ENCODE measurements at places on chromosomes 3 and 15.

DNA sequence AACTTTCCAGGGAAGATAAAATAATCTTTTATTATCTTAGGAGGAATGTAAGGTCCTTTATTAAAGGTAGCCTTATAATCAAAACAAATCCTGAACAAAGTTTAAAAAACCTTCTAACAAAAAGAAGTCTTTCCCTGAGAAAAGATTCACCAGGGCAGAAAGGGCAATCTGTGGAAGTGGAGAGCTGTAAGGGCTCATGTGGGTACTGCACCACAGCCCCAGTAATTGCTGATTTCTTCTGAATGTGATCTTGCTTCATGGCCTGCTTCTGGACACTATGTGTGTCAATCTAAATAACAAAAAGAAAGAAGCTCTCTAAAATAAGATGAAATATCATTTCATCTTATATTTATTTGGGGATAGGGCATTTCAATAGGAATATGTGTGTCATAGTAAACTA lies 1501.6 kb downstream of the OTOL1 start:
- DNase-seq, result no peak

DNA sequence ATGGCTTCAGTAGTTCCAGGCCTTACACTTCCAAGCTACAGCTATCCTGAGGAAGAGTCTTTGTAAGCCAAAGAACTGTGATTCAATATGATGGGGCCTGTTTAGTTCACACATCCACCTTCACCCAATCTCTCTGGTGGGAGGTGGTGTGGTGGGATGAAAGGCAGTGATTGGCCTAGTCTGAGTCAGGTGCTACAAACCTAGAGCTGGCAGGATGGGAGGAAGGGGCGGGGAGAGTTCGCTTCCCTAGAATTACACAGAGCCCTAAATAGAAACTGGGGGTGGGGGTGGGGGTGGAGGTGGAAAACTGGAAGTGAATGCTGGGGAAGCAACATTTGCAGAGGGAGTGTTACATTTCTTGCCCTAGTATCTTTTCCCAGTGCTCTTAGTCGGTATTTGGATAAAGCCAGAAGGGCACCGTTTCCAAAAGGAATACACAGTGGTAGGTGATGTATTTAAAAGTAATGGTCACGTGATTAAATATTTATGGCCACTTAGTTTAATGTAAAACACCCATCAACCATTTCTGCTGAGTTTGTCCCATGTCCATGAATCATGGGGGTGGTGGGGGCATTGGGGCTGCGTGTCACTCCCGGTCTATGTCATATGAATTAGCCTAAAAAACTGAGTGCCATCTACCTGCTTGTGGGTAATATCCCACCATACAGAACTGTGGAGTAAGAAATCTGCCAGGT lies 247.6 kb upstream of the PROK2 start:
- DNase-seq, result no peak

GRCh38 chr3:94587291-94587690 lies 524.4 kb downstream of the NSUN3 start:
- no peak for DNase-seq

DNA sequence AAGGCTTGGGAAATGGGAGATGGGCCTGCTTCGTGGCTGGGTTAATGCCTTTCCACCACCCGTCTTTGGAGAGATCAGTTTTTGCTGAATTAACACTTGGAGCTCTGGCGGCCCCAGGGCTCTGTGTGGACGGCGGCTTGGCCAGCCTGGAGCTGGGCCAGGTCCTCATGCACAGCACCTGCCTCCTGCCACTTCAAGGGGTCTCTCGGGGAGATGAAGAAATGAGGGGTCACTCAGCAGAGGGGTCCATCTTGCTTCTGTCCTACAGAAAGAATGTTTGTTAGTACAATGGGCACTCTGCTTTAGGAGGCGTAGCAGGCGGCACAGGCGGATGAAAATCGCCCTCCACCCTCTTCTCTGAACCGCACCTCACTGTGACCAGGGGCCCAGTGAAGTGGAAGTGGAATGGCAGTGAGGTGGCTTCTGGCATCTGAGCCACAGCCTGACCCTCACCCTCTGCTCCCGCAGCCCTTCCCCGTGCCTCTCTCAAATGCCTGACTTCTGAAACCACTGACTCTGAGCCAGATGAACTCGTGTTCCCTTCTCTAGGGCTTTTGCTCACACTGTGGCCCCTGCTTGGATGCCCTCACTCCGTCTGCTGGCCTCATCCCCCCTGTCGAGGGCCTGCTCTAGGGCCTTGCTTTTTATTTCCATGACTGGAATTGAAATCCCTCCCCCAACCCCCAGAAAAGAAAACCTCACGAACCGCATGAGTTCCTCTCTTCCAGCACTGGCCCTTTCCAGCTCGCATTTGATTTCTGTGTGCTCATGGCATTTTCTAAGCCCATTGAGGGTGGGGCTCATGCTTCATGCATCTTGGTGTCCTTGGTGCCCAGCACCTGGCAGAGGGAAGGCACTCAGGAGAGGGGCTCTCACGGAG lies 42.2 kb downstream of the CHDH start:
- no peak for DNase-seq

- DNase-seq, result no peak
Observed at GRCh38 chr3:173586166-173586565, 188.6 kb downstream of the NLGN1 start.

- DNase-seq, result no peak
Observed at GRCh38 chr3:186636536-186636935, 3.7 kb upstream of the FETUB start.

- no peak for DNase-seq
Observed at GRCh38 chr15:83174891-83175290, 32.7 kb downstream of the HDGFL3 start.

- no peak for DNase-seq
Observed at GRCh38 chr3:149871855-149872254, 58.8 kb downstream of the RNF13 start.

DNA sequence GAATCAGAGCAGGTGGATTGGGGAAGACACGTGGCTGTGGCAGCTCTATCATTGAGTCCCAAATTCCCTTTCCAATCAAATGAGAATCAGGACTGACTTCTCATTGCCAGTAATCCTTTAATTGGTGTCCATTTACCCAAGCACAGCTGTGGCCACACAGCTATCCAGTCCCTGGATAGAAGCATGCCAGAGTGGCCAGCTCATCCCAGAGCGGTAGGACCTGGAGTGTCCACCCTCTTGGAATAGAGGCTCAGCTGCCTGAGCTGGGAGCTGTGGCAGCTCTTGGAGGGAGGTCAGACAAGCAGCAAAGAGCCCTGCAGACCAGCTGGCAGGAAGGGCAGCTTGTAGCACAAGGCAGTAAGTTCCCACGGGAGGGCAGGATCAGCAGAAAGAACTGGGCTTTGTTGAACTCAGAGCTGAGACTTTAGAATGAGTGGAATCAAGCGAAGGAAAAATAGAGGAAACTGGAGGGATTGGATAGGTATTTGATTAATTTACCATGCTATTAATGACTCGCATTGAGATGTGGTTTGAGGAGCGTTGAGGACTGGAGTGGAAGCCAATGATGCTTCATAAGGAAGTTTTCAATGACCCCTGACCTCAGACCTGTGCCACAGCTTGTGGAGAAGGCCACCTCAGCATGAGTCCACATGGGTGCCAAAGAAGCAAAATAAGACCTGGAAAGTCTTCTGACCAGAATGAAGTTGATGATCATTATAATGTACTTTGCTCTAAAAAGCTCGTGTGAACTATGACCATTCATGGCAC lies 6.9 kb upstream of the ALPK3 start:
- DNase-seq, result no peak

GRCh38 chr3:4981665-4982494 lies 2.6 kb downstream of the BHLHE40 start:
- DNase-seq, result no peak

- no peak for DNase-seq
Observed at GRCh38 chr15:51403072-51403878, 61.8 kb downstream of the GLDN start.

DNA sequence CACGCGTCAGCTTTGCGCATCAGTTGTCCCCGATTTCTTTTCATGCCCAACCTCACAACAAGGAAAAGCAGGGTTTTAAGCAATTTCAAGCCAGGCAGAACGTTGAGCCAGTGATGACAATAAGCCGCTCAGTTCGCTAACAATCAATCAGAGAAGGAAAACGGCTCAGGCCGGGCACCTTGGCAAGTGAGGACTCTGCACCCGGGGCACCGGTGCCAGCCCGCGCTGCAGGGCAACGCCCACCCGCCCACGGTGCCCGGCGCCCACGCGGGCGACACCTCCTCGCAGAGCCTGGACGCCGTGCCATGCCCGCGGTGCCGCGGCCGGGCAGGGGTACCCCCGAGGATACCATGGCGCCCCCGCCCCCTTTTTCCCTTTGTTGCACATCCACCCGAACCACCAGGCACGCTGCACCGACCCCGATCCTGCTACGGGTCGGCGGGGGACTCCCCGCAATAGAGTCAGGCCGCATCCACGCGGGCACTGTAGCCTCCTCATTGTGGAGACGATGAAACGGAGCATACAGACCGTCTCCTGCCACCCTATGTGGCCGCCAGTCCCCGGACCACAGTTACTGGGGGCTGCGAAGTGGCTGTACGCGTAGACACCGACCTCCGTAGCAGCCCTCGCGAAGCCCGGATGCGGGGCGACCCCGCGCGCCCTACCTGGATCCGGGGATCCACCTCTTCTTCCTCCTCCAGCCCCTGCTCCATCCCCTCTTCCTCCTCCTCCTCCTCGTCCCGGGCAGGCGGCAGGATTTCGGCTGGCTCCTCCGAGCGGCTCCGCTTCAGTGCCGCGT lies 581 bp downstream of the SH3BP5 start:
- peak; percentile 24 for DNase-seq

GRCh38 chr3:128572644-128573105 lies 77.9 kb downstream of the RPN1 start:
- DNase-seq, result no peak

- no peak for DNase-seq
Observed at GRCh38 chr3:16289144-16289889, 24.3 kb downstream of the OXNAD1 start.

DNA sequence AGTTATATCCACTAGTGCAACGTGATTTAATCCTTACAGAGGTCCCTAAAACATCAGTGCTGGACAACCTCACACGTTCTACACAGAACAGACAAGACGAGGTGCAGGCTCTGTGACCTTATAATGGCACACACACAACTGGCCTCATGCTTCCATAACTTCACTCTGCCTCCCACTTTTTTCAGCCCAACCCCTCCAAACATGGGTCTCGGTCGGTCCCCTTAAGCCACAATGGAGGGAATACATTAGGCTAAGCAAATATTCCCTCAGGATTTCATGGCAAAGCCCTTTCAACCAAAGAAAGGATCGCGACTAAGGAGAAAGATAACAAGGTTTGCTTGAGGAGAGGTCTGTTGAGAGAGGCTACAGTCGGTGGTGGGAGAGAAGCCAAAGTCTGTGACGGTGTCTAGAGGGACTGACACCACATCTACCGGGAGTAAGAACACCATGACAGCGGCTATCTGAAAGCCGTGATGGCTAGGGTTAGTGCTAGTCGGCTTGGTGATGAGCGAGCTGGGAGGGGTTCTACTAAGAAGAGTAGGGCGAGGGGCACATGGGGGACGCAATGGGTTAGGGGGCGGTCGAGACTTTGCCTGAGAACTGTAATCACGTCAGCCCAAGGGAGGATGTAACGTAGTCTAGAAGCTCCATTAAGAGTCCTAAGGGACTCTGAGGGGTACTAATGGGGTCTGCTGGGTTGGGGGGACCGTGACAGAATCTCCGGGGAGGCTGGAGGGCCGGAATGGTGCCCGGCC lies 1.0 kb downstream of the MYO9A start:
- DNase-seq, result no peak

- no peak for DNase-seq
Observed at GRCh38 chr3:53688989-53689388, 157.2 kb downstream of the CHDH start.

- no peak for DNase-seq
Observed at GRCh38 chr3:64815195-64815631, 127.4 kb upstream of the ADAMTS9 start.

- no peak for DNase-seq
Observed at GRCh38 chr15:78933187-78933822, 11.5 kb downstream of the CTSH start.

DNA sequence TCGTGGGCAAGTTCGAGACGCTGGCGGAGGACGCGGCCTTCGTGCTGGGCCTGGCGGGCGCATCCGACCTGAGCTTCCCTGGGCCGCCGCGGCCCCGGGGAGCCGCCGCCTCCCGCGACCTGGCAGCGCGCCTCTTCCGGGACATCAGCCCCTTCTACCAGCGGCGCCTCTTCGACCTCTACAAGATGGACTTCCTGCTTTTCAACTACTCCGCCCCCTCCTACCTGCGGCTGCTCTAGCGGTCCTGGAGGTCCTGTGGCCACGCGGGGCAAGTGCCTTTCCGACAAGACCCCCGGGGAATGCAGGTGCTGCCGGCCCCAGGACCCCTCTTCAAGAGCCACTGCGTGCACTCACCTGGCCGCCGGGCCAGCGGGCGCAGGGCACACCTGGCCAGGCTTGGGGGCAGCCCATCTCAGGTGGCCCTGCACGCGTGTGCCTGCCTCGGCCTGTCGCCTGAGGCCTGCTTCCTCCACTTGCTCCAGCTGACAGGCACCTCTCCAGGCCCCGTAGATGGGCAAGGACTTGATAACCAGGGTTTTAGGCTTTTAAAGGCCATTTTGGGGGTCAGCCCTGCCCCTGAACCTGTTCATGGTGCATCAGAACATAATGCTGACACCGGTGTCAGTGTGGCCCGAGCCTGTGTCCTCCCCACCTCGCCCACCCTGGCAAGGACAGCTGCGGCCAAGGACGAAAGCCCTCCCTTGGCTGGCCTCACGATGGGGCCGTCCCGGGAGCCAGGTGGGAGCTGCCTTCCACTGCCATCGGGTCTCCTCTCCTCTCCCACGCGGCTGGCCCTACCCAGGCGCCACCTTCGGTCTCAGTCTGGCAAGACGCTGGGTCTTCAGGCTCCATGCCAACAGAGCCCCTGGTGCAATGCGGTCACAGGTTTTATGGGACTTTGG lies 16.1 kb downstream of the C3orf22 start:
- DNase-seq, result no peak

- no peak for DNase-seq
Observed at GRCh38 chr15:44633603-44634002, 29.9 kb downstream of the SPG11 start.

- no peak for DNase-seq
Observed at GRCh38 chr15:25182736-25183445, 228.1 kb downstream of the SNRPN start.

- no peak for DNase-seq
Observed at GRCh38 chr3:161409069-161409468, 37.8 kb upstream of the SPTSSB start.

GRCh38 chr3:139355476-139355875 lies 11.7 kb downstream of the MRPS22 start:
- no peak for DNase-seq

- no peak for DNase-seq
Observed at GRCh38 chr15:70321172-70321819, 223.6 kb upstream of the TLE3 start.

DNA sequence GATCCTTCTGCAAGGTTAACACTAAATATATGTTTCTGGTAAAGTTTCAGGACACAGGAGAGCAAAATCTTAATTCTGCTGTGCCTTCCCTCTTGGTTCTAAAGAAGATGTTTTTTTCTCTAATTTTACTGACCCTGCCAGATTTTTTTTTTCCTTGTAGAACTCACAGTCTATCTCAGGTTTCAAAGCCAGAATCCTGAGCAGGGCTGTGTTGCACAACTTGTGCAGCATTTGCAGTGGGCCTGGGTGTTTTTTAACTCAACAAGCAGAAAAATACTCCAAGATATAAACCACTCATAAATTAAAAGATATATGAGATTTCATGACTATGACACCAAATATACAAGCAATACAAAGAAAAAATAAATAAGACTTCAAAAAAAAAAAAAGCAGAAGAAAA lies 40.2 kb upstream of the ARF4 start:
- no peak for DNase-seq
